ENCODE measurements at places on chromosomes 7 and 10. TPM values are rescaled to one million over a fixed set of nuclear protein-coding genes. Genes with fewer than 3 reads are reported as not detected.

- DNase-seq, result no peak
Observed at GRCh38 chr7:107118109-107118900, 50.5 kb upstream of the HBP1 start.

- DNase-seq, result no peak
Observed at GRCh38 chr7:115637128-115637527, 393.4 kb downstream of the TFEC start.

DNA sequence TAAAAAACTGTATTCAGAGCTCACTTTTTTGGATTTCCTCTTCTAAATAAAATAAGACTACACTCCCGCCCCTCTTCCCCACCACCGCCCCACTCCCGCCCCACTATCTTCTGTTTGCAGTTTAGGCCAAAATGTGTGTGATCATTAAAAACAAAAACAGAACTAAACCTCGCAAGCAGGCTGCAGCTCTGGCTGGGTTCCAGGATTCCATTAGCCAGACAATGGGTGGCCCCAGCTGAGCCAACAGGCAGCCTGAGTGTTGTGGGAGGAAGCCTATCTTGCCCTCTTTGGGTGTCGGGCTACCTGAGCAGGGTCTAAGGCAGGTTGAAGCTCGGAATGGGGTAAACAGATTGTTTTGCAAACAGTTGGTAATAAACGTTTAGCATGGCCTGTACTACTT, 41.7 kb downstream of the ARL4A start:
- DNase-seq, result peak; percentile 51

DNA sequence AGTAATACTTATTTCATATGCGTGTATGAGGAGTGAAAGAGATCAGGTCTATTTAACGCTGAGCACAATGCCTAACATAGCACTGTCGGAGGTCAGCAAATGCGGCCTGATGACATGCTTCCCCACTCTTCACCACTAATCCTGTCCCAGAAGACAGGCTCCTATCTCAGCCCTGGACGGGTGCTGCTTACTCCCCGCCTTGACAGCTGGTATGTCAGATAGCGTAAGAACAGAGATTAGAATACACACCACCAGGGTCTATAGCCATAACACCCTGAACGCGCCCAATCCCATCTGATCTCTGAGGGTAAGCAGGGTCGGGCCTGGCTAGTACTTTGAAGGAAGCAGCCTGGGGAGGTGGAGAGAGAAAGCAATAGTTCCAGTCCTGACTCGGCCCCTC, 32.3 kb upstream of the TM9SF3 start:
- no peak for DNase-seq

METTL27 gene
- 9.3 TPM for total RNA-seq

PPP1R3C gene
- total RNA-seq, result 19.7 TPM

All from uterus (tissue), 4 donors.